ENCODE measurements at places on chromosomes 5 and 9.

- DNase-seq: no peak
Measured at GRCh38 chr9:75657015-75657414, 233.5 kb upstream of the PCSK5 start.

- DNase-seq: no peak
Measured at GRCh38 chr9:76352026-76352620, 42.1 kb downstream of the RFK start.

GRCh38 chr9:123412171-123412820 lies 56.3 kb downstream of the CRB2 start:
- no peak for DNase-seq

DNA sequence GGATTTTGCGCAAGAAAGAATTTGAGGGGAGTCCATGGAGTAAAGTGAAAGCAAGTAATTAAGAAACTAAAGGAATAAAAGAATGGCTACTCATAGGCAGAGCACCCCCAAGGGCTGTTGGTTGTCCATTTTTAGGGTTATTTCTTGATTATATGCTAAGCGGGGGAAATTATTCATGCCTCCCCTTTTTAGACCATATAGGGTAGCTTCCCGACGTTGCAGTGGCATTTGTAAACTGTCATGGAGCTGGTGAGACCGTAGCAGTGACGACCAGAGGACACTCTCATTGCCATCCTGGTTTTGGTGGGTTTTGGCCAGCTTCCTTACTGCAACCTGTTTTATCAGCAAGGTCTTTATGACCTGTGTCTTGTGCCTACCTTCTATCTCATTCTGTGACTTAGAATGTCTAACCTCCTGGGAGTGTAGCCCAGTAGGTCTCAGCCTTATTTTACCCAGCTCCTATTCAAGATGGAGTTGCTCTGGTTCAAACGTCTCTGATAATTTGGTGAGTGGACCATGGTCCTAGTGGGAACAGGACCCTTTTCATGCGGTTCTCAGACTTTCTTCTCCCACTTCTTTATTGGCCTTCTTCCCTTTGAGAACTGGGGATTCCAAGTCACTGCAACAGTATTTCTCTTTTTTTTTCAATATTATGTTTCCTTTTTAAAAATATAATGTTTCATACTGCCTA lies 1.3 kb upstream of the ERAP1 start:
- no peak for DNase-seq

DNA sequence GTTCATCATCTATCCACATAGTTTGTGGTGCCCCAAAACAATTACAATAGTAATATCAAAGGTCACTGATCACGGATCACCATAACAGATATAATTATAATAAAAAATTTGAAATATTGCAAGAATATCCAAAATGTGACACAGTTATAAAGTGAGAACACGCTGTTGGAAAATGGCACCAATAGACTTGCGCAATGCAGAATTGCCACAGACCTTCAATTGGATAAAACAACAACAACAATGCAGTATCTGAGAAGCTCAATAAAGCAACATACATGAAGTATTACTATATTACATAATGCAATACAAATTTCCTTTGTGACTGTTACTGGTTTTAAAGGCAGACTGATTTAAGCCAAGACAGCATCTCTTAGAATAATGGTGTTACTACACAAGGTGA lies 44.7 kb upstream of the PRRC1 start:
- DNase-seq: no peak

GRCh38 chr9:16460696-16461095 lies 409.8 kb downstream of the BNC2 start:
- DNase-seq: no peak

All from ELF-1 (cell line).